ENCODE measurements at places on chromosomes 4 and X.

DNA sequence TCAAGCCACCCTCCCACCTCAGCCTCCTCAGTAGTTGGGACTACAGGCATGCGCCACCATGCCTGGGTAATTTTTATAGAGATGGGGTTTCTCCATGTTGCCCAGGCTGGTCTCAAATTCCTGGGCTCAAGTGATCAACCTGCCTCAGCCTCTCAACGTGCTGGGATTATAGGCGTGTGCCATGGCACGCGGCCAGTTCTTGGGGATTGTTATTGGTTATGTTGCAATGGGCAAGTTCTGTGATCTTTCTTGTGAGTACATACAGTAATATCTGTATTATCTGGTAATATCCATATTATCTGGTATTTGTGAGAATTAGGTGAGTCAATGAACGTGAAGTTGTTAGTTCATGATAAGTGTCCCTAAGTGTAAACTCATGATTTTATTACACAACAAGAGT, 90.3 kb upstream of the TBL1X start:
- H3K4me1 ChIP-seq = no peaks in the 10 kb centered on the region
- no peak overlapping the region for H3K27ac ChIP-seq
- no peaks in the 10 kb centered on the region for H3K36me3 ChIP-seq
- no peak overlapping the region for H3K4me3 ChIP-seq
- H3K27me3 ChIP-seq = no peaks in the 10 kb centered on the region

DNA sequence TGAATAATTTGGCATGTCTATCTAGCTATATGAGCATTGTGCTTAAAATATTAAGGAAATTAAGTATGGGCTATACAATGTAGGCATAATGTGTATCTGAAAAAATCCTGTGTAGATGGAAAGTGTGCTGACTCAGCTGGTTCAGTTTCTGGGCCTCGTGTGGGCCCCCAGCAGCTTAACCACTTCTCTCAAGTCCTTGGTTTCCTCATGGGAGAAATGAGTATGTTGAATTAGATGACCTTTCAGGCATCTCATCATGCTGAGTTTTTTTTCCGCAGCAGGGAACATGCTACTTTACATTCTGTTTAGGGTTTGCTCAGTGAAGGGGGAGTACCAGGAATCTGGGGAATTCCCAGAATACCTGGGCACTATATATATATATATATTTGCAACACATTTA, 30.5 kb downstream of the RHOH start:
- no peak overlapping the region for H3K27ac ChIP-seq
- no peak overlapping the region for H3K4me3 ChIP-seq
- no peaks in the 10 kb centered on the region for H3K4me1 ChIP-seq
- DNase-seq = no peak
- no peaks in the 10 kb centered on the region for H3K27me3 ChIP-seq

- H3K27me3 ChIP-seq = no peaks in the 10 kb centered on the region
- no peak overlapping the region for H3K27ac ChIP-seq
- DNase-seq = no peak
- H3K36me3 ChIP-seq = peaks cover 8% of the 10 kb centered on the region
- H3K4me1 ChIP-seq = peaks cover 7% of the 10 kb centered on the region
Measured at GRCh38 chrX:24204331-24204730, 54.8 kb downstream of the ZFX start.

GRCh38 chrX:111410590-111411078, 1.4 kb downstream of the DCX start:
- H3K27me3 ChIP-seq = no peaks in the 10 kb centered on the region
- no peak overlapping the region for H3K4me3 ChIP-seq
- H3K36me3 ChIP-seq = no peaks in the 10 kb centered on the region
- no peaks in the 10 kb centered on the region for H3K4me1 ChIP-seq

- DNase-seq = no peak
- no peak overlapping the region for H3K27ac ChIP-seq
- no peaks in the 10 kb centered on the region for H3K4me1 ChIP-seq
- no peaks in the 10 kb centered on the region for H3K27me3 ChIP-seq
- no peak overlapping the region for H3K4me3 ChIP-seq
Measured at GRCh38 chr4:71635139-71635748, 148.6 kb downstream of the GC start.

GRCh38 chr4:113397114-113397701, 347.8 kb downstream of the ANK2 start:
- H3K27me3 ChIP-seq = no peaks in the 10 kb centered on the region
- H3K4me3 ChIP-seq = no peak overlapping the region
- H3K4me1 ChIP-seq = peaks cover 5% of the 10 kb centered on the region
- DNase-seq = no peak
